ENCODE measurements at places on chromosomes 11 and 22.

DNA sequence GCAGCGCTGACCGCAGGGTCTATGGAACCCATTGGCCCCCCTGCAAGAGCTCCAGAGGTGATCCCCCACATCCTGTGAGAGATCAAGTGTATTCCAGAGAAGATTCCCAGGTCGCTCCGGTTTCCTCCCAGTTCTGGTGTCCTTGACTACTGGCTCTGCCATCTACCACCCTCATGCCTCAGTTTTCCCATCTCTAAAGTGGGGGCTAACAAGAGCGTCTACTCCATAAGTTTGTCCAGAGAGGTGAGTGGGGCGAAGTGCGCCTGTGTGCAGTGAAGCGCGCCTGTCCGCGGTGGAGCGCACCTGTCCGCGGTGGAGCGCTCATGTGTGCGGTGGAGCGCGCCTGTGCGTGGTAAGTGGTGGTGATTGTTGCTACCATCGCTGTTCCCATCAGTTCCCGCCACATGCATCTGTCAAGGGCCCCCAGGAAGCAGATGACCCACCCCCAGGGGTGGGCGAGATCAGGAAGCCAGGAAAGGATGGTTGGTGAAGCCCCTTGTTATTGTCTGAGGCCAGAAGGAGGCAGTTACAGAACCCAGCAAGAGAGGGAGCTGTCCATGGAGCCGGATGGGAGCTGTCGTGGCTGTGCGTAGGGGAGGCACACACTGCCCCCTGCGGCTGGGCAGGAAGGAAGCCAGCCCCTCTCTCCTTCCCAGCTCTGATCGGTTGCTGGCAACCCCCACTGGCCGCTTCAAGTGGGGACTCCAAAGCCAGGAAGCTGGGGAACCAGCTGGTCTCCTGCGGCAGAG is 73.2 kb upstream of the FGF3 start:
- DNase-seq: no peak

- DNase-seq: no peak
Measured at GRCh38 chr22:23520863-23521440, 59.1 kb downstream of the IGLL1 start.

GRCh38 chr11:112307616-112308015 is 47.0 kb upstream of the PLET1 start:
- DNase-seq: no peak

DNA sequence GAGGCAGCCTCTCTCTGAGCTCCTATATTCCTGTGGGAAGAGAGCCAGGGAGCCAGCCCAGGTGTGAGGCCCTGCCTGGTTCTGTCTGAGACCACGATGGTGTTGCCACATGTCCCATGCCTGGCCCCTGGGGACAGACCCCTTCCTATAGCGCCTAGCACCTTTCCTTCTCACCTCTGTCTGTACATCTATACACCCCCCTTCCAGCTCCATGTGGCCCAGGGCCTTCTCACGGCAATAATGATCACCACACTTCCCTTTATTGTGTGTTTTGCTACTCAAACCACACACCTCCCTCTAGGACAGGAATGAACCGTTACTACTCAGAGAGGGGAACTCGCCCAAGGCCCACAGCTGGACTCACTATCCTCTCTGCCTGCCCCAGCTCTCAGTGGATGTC is 12.8 kb downstream of the CD82 start:
- DNase-seq: no peak

DNA sequence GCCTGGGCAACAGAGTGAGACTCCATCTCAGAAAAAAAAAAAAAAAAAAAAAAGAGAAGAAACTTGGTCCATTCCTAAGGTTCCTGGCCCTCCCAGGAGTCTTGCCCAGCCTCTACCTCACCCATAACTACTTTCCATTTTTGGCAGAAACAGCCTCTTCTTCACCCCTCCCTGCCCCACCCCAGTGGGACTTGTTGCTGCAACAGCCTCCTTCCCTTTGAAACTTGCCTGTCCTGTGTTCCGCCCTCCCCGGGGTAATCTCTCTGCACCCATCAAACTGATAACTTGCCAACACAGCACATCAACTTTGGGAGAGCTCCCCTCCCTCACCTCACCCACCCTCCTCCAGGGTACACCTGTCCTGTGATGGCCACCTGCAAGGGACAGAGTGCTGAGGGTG is 10.0 kb upstream of the FAM83F start:
- DNase-seq: no peak

- DNase-seq: no peak
Measured at GRCh38 chr11:78425399-78426070, 7.9 kb upstream of the GAB2 start.

- DNase-seq: no peak
Measured at GRCh38 chr22:21633481-21633880, 921 bp downstream of the CCDC116 start.

GRCh38 chr11:61120099-61120705 is 17.9 kb downstream of the CD5 start:
- no peak for DNase-seq

DNA sequence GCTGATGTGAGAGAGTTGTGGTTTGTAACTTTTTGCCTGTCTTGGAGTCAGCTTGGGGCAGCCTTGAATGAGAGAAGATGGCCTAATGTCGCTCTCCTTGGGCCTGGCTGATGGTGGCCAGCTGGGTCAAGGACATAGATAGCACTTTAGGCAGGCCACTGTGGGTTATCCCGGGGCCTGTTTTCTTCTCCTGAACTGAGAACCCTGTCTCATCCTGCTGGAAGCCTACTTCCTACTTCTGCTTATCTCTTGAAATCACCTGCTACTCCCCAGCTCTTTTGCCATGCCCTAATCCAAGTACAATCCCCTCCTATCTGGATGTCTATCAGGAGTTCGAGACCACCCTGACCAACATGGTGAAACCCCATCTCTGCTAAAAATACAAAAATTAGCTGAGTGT is 49.5 kb downstream of the OSBP2 start:
- DNase-seq: no peak

DNA sequence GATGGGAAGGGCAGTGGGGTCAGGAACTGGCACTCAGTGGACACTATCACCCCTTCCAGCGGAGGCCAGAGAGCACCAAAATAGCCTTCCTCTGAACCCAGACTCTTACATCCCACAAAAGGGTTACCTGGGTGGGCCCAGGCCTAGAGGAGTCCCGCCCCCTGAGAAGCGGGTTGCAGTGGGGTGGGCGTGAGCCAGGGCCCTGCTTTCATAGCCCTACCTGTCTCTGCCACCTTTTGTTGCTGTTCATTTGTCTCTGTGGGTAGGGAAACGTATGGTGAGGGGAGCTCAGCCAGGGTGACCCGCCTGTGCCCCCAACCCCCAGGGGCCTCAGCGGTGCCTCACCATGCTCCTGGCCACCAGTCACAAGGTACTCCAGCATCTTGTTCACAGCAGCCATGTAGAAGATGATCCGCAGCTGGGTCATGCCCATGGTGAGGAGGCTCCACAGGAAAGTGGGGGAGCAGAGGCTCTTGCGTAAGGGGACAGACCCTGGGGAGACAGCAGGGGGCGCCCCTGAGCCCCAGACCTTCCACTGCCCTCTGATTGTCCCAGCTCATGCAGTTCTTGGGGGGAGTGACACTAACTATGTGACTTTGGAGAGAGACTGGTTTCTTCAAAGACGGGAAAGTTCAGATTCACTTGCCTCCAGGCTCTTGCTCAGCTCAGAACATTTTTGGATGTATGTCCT is 24.0 kb downstream of the SLC43A1 start:
- peak; percentile 53 for DNase-seq

DNA sequence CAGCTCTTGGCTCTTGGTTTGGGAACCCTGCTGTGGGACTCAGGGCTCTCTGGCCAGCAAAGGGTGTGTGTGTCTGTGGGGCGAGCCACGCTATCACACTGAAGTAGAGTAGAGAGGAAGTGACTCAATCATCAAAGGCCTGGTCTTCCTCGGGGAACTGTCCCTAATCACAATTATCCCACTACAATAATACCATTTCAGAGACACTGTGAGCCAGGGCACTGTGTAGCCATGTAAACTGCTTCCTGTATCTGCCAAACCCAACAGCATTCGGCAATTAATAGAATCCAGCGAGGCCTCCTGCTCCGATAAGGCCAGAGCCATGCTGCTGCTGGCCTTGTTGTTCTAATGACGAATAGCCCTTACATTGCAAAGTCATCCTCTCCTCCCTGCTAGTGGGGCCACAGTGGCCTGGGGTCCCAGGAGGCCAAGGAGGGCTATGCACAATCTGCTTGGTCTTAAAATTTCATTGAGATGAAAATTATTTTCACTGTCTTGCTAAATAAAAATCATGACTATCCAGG is 49.8 kb upstream of the LMO2 start:
- no peak for DNase-seq

GRCh38 chr22:26748845-26749244 is 91.5 kb downstream of the MIAT start:
- DNase-seq: no peak

- no peak for DNase-seq
Measured at GRCh38 chr11:82270870-82271269, 462.8 kb downstream of the FAM181B start.

GRCh38 chr22:38193580-38193979 is 8.2 kb upstream of the MAFF start:
- DNase-seq: no peak

GRCh38 chr11:87397011-87397865 is 359.5 kb downstream of the TMEM135 start:
- no peak for DNase-seq

DNA sequence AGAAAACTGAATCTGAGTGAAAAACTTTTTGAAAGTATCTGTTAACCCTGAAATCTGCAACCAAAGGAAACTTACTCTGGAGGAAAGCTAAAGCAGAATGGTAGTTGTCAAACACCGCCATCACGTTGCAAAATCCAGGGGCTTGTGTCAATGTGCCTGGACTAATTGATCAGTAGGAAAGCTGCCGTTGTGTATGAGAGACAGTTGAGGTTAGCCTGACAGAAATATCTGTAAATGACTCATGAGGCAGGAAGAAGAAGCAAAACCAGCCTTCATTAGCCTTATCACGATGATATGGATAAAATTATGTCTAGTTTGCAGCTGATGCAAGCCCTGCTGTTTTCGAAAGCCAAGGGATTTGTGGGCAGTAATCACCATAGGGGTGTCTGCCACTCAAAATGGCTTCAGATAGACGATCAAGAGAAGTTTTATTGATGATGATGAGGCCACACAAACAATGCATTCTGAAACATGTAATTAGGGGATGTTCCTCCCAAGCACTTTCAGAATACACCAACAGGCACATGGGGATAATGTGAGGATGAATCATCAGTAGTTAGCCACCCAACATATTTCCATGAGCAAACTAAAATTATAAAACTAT is 8.9 kb downstream of the SCGB1A1 start:
- no peak for DNase-seq

DNA sequence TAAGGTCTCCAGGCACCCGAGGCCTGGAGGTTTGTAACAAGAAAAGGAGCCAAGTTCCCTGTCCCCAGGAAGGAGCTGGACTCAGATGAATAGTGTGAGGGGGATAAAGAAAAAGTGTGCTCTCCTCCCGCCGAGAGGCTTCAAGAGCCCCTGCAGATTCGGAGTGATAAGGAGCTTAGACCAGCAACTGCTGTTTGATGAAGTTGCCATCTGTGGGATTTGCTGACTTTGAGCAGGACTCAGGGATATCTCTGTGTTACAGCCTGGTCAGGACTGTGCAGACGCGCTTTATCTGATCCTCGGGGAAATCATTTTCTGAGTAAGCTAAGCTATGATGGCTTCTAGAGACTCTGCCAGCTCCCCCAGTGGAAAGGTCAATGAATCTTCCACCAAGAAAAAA is 1017.0 kb downstream of the TBC1D22A start:
- DNase-seq: no peak

GRCh38 chr11:125128450-125128849 is 17.0 kb upstream of the TMEM218 start:
- no peak for DNase-seq

- DNase-seq: no peak
Measured at GRCh38 chr11:44967930-44968496, 17.3 kb upstream of the TP53I11 start.

DNA sequence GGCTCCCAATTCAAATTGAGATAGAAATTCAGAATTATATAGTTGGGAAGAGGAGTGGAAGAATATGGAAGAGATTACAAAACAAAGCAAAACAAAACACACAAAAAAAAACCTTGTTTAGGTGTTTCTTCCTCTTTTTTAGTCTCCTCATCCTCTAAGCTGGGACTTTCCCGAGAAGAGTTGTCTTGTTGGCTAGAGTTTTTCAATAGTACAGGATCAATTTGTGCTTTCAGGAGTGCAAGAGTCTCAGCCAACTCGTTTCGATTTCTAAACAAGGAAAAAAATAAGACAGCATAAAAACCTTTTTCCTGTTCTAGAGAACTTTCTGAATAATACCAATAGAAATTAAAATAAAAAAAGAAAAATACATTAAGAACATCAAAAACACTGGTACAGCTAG is 87.8 kb upstream of the CLNS1A start:
- no peak for DNase-seq

- DNase-seq: no peak
Measured at GRCh38 chr11:128767591-128768001, 73.7 kb downstream of the FLI1 start.

DNA sequence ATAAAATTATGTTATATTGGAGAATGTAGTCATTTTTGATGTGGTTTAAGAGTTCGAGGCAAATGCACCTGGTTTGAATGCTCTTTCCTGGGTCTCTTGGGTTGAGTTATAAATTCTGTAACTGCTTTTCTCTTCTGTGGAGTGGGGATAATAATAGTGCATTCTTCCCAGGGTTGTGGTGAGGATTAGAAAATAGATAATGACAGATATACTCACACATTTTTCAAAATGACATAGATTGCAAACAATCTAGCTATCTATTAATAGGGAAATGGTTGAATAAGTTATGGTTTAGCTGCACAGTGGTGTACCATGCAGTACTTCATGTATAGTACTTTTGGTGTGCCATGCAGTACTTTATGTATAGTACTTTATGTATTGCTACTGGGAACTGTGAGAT is 67.4 kb downstream of the SWAP70 start:
- no peak for DNase-seq

DNA sequence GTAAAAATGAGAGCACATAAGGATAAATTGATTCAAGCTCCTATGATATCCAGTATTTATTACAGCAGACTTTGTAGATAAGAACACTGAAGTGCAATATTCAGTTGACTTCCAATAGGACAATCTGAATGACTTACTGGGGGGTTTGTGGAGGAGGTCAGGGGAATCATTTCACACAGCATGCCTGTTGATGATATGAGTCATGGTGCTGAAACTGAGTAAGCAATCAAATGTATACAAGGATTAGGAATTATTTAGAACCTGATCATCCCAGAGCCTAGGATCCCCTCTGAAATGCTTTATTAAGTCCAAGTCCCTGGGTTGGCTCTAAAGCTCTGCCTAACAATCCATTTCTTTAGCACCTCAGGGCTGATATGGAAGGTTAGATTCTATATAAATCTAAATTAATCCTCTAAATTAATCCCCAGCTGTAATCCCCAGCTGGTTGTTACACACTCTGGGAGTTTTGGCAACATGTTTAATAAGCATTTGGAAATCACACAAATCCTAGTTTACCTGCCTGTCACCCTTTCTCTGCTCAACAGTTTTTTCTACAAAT is 326.4 kb downstream of the GUCY1A2 start:
- DNase-seq: no peak

GRCh38 chr11:36216061-36216615 is 73.1 kb downstream of the COMMD9 start:
- no peak for DNase-seq

- no peak for DNase-seq
Measured at GRCh38 chr11:64802370-64803157, 450 bp downstream of the MAP4K2 start.
